ENCODE measurements at places on chromosomes 5 and 9.
A peak's percentile ranks its signal among the peaks of the same experiment; 100 is the strongest.

- DNase-seq: no peak
These were observed 372.8 kb downstream of the PLK2 start for GRCh38 chr5:58087123-58087522.

GRCh38 chr5:43134019-43134418 is 13.3 kb downstream of the ZNF131 start:
- no peak for DNase-seq

DNA sequence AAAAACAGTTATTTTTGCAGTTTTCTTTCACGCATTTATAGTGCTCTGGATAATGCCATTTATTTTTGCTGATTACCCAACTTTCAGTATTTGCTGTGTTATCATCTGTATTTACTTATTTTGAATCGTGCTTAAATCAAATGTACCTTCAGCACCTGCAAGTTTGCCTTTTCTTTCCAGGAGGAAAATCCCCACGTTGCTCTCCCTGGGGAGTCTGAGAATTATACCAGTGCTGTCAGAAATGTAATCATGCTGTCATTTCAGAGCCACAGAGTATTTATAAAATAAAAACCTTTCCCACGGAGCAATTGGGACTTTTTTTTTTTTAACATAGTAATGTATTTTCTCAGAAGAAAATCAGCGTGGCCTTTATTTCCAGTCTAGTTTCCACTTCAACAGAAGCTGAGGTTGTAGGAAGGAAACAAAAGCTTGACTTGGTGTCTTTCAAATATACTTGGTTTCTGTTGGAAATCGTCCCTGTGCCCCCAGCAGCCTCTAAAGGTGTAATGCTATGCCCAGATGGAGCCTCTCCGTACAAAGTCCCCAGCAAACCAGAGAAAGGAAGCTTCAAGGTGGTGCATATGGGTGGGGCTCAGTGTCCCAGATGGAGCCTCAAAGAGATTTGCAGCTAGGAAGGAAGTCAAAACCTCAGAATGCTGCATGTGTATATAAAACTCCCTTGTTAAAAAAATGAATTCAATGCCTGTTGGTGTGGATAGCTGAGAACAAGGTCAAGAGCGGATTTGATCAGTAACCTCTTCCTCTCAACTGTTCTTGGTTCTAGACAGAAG is 2.1 kb downstream of the GPR150 start:
- no peak for DNase-seq

DNA sequence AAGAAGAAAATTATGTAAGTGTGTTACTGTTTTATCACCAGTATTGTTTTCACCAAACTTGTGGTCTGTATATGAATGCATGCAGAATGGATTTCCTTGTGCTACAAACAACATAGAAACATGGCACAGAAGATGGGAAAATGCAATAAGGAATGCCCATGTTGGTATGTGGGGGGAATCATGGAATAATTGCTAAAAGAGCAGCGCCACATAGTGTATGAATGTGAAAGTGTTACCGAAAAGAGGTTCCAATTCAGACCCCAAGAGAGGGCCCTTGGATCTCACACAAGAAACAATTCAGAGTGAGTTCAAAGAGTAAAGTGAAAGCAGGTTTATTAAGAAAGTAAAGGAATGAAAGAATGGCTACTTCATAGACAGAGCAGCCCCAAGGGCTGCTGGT is 26.4 kb upstream of the TYRP1 start:
- no peak for DNase-seq

DNA sequence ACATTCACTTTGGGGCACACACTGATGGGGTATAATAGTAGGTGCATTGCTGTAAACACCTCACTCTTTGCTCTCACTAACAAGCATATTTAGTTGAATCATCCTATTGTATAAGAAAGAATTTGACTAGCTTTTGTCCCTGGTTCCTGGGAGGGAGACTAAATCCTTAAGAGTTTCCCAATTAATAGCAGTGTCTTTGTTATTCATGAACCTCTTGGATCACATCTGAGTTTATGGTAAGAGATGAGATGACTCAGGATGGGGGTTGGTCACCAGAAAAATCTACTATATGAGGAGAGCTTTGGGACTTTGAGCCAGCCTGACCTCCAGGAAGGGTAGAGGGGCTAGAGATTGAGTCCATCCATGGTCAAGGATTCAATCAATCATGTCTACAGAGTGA is 56.8 kb downstream of the PUM3 start:
- DNase-seq: no peak

- no peak for DNase-seq
These were observed 410.6 kb downstream of the PSAT1 start for GRCh38 chr9:78707481-78707991.

- peak; percentile 34 for DNase-seq
These were observed 6.3 kb downstream of the SLC35D2 start for GRCh38 chr9:96376891-96377874.

DNA sequence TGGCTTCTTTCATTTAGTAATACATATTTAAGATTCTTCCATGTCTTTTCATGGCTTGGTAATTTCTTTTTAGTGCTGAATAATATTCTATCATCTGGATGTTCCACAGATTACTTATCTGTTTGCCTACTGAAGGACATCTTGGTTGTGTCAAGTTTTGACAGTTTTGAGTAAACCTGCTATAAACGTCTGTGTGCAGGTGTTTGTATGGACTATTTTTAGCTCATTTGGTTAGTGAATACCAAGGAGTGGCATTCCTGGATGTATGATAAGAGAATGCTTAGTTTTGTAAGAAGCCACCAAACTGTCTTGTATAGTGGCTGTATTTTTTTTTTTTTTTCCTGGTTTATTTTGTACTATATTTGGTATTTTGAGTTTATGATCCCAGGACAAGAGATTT is 38.4 kb downstream of the PRRC1 start:
- no peak for DNase-seq

DNA sequence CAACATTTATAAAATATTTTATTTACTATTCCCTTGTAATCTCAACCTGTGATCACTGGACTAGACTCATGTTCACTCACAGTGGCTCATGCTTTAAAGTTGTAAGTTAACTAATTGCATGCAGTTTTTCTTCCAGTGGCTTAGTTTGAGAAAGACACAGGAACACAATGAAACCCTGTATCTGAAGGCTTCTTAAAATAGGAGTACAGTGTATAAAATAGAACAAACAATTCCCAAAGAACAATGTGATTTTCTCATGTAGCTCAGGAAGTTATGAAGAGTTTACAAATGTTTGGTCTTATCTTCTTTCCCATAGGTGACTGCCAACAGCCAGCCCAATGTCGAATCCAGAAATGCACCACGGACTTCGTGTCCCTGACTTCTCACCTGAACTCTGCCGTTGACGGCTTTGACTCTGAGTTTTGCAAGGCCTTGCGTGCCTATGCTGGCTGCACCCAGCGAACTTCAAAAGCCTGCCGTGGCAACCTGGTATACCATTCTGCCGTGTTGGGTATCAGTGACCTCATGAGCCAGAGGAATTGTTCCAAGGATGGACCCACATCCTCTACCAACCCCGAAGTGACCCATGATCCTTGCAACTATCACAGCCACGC is 5.9 kb downstream of the RGMB start:
- DNase-seq: no peak
